MM.1S (cell line): ENCODE measurements at places on chromosomes 6 and 20.

DNA sequence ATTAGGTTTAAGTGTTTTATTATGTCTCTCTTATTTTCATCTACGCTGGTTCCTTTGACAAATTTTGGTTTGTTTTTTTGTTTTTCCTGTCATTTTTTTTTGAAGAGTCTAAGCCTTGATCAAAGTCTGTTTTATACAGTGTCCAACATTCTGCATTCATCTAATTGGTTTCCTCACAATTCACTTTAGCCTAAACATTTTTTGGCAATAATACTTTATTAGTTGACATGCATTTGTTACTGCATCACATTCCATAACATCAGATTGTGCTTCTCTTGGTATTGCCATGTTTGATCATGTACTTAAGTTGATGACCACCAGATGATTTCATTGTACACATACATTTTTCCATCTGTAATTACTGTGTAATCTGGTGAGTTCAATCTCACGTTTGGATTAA lies 173.2 kb downstream of the ZFAND3 start:
- DNase-seq = no peak

DNA sequence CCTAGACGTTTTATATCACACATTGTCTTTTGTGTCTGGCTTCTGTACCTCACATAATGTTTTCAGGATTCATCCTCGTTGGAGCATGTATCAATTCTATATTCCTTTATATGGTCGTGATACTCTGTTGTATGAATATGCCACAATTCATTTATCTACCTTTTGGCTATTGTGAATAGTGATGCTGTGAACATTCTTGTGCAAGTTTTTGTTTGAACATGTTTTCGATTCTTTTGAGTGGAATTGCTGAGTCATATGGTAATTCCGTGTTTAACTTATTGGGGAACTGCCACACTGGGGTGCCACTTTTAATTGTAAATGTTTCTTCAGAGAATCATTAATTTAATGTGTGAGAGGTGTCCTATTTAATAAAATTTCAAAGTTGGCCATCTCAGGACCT lies 101.2 kb downstream of the SLC35B3 start:
- DNase-seq = no peak

- DNase-seq = no peak
These were observed 64.0 kb downstream of the MAP3K5 start for GRCh38 chr6:136728033-136728939.

- DNase-seq = no peak
These were observed 151.1 kb downstream of the TMEM242 start for GRCh38 chr6:157172231-157172701.

GRCh38 chr6:137162692-137163306 lies 10.6 kb downstream of the IL22RA2 start:
- DNase-seq = no peak
